Cardiac septum (tissue), 1 donor: ENCODE measurements at places on chromosomes 12 and 14. TPM values are rescaled to one million over a fixed set of nuclear protein-coding genes. Genes with fewer than 3 reads are reported as not detected.

The AJUBA gene
- total RNA-seq, result 14.0 TPM

The GYS2 gene
- total RNA-seq, result not detected

- DNase-seq, result no peak
Measured at GRCh38 chr14:22976620-22977433, 5.5 kb downstream of the AJUBA start.

DNA sequence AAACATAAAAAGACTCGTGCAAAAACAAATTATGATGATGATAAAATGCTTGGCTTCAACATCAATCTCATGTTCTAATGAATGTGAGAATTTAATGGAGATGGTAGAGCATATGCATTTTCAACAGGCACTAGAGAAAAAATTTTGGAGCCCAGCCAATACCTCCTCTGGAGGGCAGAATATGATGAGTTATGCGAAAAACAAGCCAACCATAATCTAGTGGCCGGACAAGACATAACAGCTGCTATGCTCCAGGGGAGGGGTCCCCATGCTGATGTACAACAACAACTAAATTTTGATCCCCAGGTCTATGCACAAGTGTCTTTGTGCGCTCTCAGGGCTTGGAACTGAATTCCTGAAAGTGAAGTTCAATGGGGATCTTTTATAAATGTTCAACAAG, 1197.5 kb downstream of the LRFN5 start:
- DNase-seq, result no peak

DNA sequence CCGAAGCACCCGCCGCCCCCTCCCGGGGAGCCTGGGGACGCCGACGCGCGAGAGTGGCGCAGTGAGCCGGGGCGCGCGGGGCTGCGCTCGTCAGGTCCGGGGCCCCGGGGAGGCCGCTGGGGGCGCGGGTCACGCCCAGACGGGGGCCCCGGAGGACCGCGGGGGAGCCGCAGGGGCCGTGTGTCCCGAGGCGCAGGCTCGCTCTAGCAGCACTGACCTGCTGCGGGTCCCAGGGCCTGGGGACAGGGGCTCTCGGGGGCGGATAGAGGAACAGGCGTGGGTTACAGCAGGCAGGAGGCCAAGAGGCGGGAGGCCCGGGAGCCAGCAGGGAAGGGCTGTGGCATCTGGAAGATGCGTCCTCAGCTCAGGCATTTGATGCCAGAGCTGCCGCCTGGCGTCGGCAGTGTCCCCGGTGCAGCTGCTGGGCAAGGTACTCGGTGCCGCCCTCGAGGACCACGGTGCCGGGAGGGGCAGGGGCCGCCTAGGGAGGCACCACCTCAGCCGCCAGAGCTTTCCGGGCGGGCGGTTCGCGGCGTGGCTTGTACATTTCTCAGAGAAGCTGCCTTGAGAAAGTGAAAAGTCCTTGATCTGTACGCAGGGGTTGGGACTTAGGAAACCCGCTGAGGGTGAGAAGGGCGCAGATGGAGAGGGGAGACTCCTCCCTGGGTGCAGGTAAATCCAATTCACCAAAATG, 1.2 kb downstream of the WNT5B start:
- DNase-seq, result no peak

DNA sequence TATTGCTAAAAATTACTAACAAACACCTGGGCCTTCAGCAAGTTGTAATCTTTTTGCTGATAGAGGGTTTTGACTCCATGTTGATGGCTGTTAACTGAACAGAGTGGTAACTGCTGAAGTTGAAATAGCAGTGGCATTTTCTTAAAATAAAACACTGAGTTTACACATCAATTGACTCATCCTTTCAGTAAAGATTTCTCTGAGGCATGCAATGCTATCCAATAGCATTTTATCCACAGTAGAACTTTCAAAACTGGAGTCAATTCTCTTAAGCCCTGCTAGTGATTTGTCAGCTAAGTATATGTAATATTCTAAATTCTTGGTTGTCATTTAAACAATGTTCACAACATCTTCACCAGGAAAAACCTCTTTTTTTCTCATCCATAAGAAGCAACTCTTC, 59.5 kb downstream of the CMAS start:
- DNase-seq, result no peak
